ENCODE measurements at places on chromosomes 3 and 15.

GRCh38 chr15:75815811-75816719 lies 27.2 kb upstream of the UBE2Q2 start:
- DNase-seq: no peak

DNA sequence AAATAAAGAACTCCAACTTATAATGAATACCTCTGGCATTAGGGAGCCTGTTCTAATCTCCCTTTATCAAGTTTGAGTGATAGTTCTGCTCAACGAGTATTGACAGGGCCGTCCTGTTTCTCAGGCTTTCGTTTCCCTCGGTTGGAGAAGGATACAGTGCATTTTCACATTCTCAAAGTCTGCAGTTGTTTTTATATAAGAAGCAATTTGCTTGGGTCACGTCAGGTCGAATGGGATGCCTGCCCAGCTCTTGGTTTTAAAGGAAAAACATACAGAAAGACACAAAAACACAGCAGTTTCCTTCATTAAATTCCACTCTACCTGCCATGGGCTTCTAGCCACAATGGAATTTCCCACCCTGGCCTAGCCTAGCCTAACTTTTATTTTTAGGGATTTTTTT lies 366.3 kb downstream of the TIGIT start:
- no peak for DNase-seq

GRCh38 chr3:169085827-169086226 lies 577.7 kb downstream of the MECOM start:
- DNase-seq: no peak

- DNase-seq: no peak
Measured at GRCh38 chr3:195065142-195065863, 205.7 kb downstream of the XXYLT1 start.

DNA sequence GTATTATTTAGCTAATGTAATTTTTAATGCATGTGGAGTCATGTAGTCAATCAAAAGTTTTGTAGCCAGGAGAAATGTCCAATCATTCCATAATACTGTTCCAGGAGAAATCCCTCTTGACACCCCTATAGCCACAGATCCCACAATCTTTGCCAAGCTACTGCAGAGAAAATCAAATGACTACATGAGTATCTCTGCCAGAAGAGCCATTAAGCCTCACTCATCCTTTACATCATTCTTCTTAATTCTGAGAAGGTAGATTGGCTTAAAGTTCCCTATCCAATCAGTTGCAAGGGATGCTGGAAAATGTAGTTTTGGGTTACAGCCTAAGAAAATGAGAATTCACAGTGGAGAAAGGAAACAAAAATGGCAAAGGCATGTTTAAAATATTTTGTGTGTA lies 502.1 kb downstream of the ZBBX start:
- no peak for DNase-seq

GRCh38 chr3:180827171-180827570 lies 85.3 kb upstream of the FXR1 start:
- no peak for DNase-seq

GRCh38 chr3:126889276-126890201 lies 93.4 kb upstream of the PLXNA1 start:
- DNase-seq: no peak

DNA sequence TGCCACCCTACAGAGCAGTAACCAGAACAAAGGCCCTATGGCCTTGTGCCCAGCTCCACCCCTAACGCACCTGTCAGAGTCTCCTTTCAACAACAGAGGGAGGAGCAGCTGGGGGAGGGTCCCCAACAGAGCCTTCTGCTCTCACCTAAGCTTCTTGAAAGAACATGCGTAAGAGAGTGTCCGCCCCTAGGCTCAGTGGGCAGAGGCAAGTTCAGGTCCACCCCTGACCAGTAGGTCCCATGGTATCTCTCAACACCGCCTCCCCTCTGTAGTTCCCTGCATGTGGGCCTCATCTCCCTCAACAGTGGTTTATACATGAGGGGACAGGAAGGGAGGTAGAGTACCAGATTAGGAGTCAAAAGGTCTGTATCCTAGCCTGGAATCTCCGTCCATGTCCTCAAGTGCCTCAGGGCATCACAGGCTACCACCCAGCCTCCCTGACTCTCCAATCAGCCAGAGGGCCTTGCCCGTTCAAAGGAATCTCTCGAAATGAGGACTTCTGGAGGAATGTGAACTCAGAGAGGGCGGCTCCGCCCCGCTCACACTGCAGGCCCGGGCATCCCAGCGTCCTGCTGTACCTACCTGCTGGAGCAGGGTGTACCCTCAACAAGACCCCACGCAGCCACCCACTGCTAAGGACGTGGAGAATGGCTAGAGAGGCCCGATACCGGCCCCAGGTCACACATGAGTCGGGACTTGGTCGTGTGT lies 680 bp downstream of the POC1A start:
- DNase-seq: no peak

GRCh38 chr3:64028754-64029153 lies 5.5 kb upstream of the PSMD6 start:
- DNase-seq: no peak

- no peak for DNase-seq
Measured at GRCh38 chr3:31747785-31748184, 215.1 kb downstream of the STT3B start.
